Stimulated activated CD4-positive, alpha-beta T cell treated with anti-CD3 and anti-CD28 coated beads, Interleukin-12 subunit alpha, Interleukin-12 subunit beta, amount 100 ng/mL, for 4 hours (primary cell): ENCODE measurements at places on chromosomes 13 and 19.

DNA sequence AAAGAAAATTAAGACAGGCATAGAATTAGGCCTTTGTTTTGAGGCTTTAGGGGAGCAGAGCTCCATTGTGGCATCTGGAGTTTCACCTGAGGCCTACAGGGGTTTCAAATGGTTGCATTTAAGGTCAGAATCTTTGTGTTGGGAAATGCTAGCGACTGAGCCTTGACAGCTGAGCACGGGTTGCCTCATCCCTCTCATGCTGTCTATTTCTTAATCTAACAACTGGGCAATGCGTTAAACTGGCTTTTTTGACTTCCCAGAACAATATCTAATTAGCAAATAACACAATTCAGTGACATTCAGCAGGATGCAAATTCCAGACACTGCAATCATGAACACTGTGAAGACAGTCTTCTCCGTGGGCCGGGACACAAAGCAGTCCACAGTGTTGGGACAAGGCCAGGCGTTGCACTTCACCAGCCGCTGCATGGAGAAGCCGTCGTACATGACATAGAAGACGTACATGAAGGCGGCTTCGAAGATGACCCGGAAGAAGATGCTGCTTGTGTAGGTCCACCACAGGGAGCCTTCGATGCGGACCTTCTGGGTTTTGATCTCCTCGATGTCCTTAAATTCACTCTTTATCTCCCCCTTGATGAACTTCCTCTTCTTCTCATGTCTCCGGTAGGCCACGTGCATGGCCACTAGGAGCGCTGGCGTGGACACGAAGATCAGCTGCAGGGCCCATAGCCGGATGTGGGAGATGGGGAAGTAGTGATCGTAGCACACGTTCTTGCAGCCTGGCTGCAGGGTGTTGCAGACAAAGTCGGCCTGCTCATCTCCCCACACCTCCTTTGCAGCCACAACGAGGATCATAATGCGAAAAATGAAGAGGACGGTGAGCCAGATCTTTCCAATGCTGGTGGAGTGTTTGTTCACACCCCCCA is 3.8 kb downstream of the GJB2 start:
- DNase-seq: no peak

DNA sequence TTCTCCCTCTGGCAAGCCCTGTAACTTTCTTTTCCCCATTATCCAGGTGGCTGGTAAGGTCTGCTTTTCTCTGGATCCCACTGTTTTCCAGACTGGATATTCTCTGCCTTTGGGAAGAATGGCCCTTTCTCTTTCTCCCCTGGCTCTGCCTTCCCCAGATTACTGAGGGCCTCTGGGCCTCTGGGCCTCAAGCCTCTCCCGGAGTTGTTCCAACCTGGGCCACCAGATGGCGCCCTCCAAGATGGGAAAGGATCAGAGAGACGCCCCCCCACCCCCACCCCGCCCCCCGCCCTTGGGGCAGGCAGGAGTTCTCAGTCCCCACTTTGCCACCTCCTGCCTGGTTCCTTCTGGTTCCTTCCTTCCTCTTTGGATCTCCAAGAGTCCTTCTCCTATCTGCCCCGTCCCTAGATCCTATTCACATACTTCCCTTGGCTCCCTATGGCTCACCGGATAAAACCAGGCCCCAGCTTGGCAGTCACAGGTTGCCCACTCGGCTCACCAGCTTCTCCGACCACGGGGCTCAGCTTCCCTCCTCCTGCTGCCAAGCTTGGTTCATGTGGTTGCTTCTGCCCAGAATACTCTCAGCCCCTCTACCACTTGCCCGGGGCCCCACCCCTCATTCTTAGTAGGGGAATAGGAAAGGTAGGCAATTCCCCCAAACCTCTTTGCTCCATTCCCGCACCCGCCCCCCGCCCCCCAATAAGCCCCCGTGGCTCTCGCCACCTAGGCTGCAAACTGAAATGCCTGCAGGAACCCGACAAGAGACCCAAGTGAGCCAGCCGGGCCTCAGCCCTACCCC is 13.1 kb downstream of the EPS8L1 start:
- DNase-seq: peak; percentile 81

GRCh38 chr13:42834946-42835345 is 53.6 kb downstream of the FAM216B start:
- DNase-seq: no peak

- DNase-seq: no peak
These were observed 54.4 kb upstream of the MEDAG start for GRCh38 chr13:30851697-30852096.

DNA sequence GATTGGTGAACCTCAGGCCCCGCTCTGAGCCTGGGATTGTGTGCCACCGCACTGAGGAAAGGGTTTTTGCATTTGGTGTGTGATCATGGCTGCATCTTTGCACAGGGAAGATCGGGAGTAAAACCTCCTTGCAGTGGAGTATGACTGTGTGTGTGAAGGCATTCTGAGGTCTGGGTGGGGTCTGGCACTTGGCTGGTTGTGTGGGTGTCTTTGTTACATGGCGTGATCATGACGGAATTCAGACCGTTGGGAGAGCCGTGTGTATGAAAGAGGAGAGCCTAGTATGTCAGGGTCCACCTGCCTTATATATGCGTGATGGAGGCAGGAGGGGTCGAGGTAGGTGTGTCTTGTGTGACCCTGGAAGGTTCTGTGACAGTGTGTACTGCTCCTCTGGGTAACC is 740 bp upstream of the BEST2 start:
- no peak for DNase-seq

- DNase-seq: peak; percentile 97
These were observed at the start of gene SLC46A3 for GRCh38 chr13:28718543-28719226. Gene SLC46A3 (minus strand): TSS chr13:28718970. CDS start chr13:28717998, 972 bp downstream.

DNA sequence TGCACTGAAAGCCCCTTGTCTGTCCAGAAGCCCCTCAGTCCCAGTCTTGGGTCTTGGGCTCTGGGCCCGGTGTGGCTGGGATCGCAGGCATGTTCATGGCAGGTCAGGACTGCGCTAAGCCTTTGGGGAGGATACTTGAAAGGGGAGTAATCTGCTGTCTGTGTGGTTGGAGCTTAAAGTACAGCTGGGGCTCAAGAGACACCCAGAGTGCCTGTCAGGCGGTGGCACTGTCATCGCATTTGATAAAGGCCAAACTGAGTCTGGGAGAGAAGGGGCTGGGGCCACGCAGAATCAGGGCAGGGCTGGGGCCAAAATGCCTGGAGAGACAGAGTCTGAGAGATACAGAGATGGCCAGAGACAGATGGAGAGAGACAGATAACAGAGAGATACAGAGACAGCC is 4.2 kb upstream of the CILP2 start:
- DNase-seq: no peak
